ENCODE measurements at places on chromosomes 7 and 10.

GRCh38 chr10:95569368-95569767, 8.2 kb upstream of the SORBS1 start:
- DNase-seq, result no peak

- DNase-seq, result no peak
Measured at GRCh38 chr7:84950836-84951235, 236.0 kb downstream of the SEMA3D start.

DNA sequence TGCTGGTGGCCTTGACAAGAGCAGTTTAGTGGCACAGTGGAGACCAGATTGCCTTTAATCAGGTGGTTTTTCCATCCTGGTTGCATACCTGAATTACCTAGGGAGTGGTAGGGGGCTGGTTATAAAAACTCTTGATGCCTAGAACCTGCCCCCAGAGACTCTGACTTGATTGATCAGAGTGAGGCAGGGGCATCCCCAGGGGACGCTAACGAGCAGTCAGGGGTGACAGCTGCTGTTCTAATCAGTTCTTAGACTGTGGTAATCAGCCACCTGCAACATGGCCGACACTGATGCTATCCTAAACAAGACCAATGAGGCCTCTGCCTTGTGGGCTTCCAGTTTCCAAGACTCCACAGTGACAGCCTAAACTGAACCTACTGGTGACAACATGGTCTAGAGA, 2.0 kb upstream of the OPALIN start:
- no peak for DNase-seq

- DNase-seq, result no peak
Measured at GRCh38 chr10:113047963-113048781, 98.1 kb downstream of the TCF7L2 start.

DNA sequence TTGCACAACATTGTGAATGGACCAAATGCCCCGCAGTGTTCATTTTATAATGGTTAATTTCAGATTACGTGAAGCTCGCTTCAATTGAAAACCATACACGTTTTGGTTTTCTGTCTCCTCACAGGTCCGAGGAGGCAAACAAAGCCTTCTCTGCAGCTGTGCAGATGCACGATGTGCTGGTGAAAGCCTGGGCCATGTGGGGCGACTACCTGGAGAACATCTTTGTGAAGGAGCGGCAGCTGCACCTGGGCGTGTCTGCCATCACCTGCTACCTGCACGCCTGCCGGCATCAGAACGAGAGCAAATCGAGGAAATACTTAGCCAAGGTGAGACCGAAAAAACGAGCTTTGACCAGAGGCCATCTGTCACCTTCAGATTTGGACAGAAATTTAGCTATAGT, 110.3 kb downstream of the TRRAP start:
- DNase-seq, result no peak

All from putamen (tissue), 1 donor.